ENCODE measurements at places on chromosomes 5 and 9.

- no peak for DNase-seq
Measured at GRCh38 chr5:32673272-32673671, 37.8 kb upstream of the NPR3 start.

DNA sequence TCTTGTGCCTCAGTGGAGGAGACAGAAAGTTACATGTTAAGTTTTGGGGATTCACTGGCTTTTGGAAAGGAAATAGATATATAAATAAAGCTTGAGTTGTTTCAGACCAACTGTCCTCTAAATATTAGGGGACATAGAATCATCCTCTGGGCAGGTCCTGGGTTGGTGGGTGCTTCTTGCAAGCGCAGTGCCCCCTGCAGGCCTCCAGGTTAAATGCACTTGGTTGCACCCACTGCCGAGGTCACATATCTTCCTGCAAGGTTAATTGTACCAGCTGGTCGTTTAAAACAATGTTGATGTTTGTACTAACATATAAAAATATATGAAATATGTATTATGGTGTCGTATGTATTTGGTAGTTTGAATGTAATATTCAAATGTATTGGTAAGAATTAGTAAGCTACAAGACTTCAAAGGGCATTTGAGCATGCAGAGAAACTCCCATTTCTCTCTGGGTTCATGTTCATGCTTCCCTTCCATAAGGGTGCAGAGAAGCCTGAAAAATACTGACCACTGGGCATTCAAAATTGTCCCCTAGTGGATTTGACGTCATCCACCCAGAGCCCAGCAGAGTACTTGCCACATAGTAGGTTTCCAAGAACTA, 87.0 kb downstream of the ZNF618 start:
- no peak for DNase-seq

GRCh38 chr9:82124090-82124489, 135.5 kb downstream of the SPATA31D1 start:
- DNase-seq = no peak

GRCh38 chr5:34771076-34771475, 67.9 kb upstream of the TTC23L start:
- no peak for DNase-seq

DNA sequence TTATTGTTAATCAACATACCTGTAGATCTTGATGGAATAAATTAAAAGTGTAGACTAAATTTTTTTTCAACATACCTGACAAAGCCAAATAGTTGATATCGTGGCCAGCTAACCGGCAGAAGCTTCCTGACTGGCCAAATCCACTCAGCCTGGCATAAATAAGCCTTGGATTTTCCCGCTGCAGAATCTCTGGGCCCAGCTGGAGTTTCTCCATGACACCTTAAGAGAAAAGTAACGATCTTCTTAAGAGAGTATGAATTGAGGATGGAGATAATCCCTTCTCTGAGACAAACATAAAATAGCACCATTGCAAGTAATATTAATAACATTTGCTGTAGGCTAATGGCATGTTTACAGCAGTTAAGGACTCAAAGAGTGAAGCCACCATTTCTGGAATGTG, 2.2 kb downstream of the AMACR start:
- no peak for DNase-seq

GRCh38 chr5:174348311-174348981, 302.9 kb downstream of the NSG2 start:
- DNase-seq = no peak

Data from NCI-H187 treated with DMSO at 0.1 percent for 48 hours (cell line).